Psoas muscle (tissue), 8 donors: ENCODE measurements at places on chromosomes 13 and 19. TPM values are rescaled to one million over a fixed set of nuclear protein-coding genes. Genes with fewer than 3 reads are reported as not detected.

- peak; percentile 64 for DNase-seq
Observed at GRCh38 chr19:7928741-7929701, 3.1 kb upstream of the CTXN1 start.

Gene ZNF709
- polyA plus RNA-seq = 0.91 TPM

- DNase-seq = no peak
Observed at GRCh38 chr19:1974381-1975161, 33.6 kb downstream of the CSNK1G2 start.

GRCh38 chr13:42320375-42320787 is 48.4 kb downstream of the AKAP11 start:
- no peak for DNase-seq

Gene C13orf42
- polyA plus RNA-seq = not detected

GRCh38 chr13:20340759-20341171 is 108.6 kb upstream of the GJB6 start:
- peak; percentile 72 for DNase-seq

Gene UPK1A
- polyA plus RNA-seq = 0.17 TPM

DNA sequence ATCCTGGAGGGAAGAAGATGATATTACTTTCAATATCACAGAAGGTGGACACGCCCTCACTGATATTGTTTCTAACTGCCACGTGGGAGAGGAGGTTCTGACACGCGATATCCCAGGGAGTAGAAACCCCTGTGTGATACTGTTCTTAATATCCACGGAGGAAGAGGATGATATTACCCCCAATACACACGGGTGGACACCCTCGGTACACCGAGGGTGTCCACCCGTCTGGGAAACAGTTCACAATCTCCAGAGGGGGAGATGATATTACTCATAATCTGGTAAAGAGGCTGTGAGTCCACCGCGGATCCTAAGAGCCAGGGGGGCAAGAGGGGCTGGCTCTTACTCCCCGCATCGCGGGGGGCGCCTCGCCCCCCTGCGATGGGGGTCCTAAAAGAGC is 29.7 kb upstream of the RGCC start:
- no peak for DNase-seq

DNA sequence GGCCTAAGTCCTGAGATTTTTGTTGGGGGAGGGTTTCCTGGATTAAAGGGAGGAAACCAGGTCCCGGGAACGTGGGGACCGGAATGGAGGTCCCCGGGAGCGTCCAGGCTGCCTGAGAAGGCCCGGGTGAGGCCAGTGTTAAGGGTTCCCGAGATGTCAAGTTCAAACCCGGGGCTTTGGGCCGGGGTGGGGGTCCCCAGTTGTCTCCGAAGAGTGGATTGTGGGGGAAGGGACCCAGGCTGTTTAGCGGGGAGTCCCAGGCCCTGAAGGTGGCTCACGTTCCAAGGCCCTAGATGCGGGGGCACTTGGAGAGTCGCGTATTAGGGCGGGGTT is 262 bp downstream of the COX7A1 start:
- no peak for DNase-seq

DNA sequence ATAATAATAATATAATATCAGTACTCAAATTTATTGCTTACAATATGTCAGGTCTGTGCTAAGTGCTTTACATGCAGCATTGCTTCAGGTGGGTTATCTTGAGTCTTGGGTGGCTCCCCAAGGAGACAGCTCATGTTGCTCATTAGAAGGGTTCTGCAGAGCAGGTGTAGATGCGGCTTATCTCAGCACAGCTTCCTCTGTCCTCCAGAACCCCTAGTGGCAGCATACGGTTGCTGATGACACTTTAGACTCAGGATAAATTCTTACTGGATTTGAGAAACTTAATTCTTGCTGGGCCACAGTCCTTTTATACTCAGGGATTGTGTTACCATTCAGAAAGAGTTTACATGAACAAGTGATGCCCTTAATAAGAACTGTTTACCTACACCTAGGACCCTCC is 8.9 kb downstream of the COG3 start:
- no peak for DNase-seq

DNA sequence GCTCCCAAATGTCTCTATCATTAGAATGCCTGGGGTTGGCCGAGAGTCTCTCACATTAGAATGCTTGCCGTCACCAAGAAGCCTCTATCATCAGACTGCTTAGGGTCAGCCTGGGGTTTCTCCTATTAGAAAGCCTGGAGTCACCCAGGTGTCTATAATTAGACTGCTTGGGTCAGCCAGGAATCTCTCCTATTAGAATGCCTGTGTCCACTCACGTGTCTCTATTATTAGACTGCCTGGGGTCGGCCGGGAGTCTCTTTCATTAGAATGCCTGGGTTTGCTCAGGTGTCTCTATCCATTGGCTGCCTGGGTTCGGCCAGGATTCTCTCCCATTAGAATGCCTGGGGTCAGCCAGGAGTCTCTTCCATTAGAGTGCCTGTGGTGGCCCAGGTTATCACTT is 1453.1 kb downstream of the UQCRFS1 start:
- no peak for DNase-seq

DNA sequence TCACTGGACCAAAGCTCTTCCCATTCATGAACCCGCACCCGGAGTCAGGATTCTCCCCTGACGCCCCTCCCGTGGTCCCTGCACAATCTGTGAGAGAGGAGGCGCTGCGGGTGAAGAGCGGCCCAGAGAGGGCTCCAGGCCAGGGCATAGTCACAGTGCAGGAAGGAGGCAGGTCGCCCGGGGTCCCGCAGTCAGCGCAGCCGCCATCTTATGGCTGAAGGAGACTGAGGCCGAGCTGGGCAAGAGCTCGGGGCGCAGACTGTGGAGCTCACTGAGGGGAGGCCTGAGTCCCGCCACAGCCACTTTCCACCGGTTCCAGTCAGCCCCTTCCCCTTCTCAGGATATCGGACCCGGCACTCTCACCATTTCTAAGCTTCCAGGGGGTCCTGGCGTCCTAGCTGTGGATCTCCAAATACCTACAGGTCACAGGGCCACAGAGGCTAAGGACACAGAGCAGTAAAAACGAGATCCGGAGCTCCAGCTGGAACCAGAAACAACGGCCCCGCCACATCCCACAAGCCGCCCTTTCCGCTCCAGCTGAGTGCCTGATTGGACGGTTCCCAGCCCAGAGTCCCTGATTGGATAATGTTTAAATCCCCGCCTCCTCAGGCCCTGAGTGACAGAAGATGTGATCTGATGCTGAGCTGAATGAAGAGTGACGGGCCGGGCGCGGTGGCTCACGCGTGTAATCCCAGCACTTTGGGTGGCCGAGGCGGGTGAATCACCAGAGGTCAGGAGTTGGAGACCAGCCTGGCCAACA is at the start of gene ZNF99:
Gene ZNF99 (minus strand): TSS at position 501 of the 760 bp plus-strand sequence. CDS start 135 bp downstream, at position 366.
- peak; percentile 47 for DNase-seq

- no peak for DNase-seq
Observed at GRCh38 chr19:8571006-8571411, 6.2 kb downstream of the MYO1F start.

DNA sequence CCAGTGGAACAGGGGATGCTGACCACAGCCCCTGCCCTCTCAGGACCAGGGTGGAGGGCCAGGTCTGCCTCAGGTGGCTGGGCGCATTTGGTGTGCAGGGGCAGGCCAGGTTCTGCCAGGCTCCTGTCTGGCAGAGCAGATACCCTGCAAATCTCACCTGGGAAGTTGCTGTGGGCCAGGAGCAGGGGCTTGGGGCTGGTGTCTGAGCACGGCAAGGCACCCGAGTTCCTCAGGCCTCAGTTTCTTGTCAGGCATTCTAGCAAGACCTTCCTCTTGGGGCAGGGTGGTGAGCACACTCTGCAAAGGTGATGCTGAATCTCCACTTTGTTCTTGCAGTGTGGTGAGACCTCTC is 1.1 kb downstream of the CRTC1 start:
- no peak for DNase-seq

Gene CSNK1G2
- 34.2 TPM for polyA plus RNA-seq

GRCh38 chr13:105814219-105814901 is 721.1 kb downstream of the EFNB2 start:
- DNase-seq = no peak

Gene HSPBP1
- 65.6 TPM for polyA plus RNA-seq

Gene FGF9
- polyA plus RNA-seq = 0.72 TPM

DNA sequence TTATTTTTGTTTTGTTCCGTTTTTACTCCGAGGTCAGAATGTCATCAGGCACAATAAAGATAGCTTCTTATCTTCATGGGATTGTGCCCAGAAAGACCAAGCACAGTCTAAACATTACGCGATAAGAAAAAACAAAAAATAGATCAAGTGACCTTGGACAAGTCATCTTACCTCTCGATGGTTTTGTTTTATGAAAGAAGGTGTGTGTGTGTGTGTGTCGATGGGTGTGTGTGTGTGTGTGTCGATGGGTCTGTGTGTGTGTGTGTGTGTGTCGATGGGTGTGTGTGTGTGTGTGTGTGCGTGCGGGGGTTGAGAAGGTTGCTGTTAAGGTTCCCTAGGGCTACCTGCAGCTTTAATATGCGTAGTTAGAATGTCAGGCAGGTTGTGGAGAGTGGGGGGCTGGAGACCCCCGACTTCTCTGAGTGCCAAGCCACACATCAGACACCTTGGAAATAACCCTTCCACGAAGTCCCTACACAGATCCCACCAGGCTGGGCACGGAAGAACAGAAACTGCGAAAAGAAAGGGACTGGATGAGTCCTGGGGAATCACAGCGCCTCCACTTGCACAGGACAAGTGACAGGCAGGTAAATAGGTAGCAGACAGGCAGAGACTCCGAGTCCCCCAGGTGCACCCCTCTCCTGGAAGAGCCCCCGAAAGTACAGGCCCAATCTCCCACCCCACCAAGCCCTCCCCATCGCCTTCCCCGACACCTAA is 458 bp upstream of the ATP8A2 start:
- no peak for DNase-seq

Gene PNMA8C
- polyA plus RNA-seq = not detected

Gene ZNF850
- 0.29 TPM for polyA plus RNA-seq

- no peak for DNase-seq
Observed at GRCh38 chr13:26964278-26965250, 204.0 kb upstream of the GPR12 start.

DNA sequence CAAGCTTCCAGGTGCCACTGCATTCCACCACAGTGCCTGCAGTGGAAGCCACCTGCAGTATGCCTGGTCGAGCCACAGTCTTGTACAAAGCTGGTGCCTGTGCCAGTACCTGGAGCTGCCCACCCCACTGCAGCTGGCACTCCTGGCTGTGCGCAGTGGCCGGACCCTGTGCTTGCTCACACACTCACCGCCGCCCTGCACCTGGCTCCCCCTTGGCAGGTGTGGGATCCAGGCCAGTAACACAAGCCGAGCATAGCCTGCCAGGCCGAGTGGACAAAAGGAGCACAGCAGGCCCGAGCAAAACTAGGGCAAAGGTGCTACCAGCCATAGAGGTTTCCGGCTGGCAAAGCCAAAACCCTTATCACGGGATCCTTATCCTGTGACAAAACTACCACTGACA is 18.5 kb downstream of the UGGT2 start:
- DNase-seq = no peak

GRCh38 chr13:26255115-26255514 is 1.2 kb downstream of the CDK8 start:
- no peak for DNase-seq

GRCh38 chr19:7598180-7598579 is 2.5 kb downstream of the CAMSAP3 start:
- DNase-seq = no peak

DNA sequence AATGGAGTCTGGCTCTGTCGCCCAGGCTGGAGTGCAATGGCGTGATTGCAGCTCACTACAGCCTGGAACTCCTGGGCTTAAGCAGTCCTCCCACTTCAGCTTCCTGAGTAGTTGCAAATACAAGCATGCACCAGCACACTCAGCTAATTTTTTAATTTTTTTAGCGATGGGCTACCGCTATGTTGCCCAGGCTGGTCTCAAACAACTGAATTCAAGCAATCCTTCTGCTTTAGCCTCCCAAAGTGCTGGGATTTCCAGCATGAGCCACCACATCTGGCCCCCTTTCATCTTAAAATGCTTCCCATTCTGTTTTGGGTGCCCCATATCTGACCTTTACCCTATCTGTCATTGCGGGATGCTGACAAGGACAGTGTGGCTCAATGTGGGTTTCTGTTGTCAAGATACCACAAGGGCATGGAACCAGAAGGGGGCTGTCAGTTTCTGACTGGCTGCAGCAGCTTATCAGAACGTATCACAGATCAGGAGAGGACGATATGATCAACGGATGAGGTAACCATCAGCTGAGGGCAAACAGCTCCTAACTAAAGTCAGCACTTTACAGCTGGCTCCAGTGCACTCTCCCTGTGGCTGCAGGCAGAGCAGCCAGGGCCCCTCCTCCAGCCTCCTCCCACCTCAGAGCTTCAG is 32.4 kb downstream of the GPR42 start:
- no peak for DNase-seq

- no peak for DNase-seq
Observed at GRCh38 chr19:32350471-32350865, 5.1 kb downstream of the ZNF507 start.

DNA sequence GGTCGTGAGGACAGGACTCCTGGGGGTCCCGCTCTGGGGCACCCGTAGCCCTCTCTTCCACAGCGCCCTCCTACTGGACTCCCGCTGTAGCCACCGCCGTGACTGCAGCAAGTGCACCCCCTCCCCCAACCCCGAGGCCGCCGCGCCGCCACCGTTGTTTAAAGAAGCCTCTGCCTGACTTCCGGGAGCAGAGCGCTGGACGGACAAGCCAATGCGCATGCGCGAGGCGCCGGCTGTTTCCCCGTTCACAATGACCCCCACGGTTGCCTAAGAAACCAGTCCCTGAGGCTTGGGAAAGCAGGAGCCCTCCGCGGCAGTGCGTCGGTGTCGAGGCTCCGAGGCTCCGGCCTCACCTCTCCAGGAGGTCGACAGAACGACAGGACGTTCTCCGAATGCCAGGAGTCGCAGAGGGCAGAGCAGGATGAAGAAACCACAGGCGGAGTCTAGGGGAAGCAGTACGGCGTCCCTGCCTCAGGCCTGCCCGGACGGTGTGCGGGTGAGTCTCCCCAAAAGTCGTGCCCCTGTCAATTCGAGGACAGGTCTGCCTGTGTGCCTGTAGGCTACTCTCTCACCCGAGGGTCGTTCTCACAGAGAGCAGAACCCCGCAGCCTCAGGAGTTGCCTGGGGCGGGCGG is 70.5 kb upstream of the ZNF420 start:
- peak; percentile 62 for DNase-seq

Gene C5AR1
- 2.3 TPM for polyA plus RNA-seq

DNA sequence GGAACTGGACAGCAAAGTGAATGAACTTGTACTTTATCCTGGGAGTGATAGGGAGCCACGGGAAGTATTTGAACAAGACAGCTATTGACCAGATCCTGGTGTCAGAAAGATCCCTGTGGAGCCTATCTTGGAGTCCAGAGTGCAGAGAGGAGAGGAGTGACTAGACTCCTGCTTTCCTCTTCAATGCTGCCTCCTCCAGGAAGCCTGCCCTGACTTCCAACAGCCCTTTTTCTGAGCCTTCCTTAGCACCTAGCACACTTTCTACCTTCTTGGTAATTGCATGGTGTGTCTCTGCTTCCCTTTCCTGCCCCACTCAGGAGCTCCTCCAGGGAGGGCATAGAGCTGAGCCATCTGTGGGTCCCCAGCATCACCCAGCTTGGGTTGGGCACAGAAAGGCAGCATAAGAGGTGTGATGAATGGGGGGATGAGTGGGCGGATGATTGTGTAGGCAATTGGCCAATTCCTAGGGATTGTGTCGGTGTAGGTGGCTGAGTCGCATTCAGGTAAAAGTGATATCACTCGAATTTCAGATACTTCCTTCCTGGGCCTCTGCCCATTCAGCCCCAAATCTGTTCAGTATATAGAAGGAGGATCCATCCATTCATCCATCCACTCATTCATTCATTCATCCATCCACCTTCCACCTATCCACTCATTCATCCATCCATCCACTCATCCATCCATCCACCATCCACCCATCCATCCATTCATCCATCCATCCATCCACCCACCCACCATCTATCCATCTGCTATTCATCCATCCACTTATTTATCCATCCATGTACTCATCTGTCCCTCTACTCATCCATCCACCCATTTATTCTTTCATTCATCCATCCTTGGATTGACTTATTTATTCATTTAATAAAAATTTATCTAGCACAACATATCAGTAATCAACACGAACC is 26.9 kb downstream of the CYP4F22 start:
- DNase-seq = no peak

Gene ZNF558
- 9.4 TPM for polyA plus RNA-seq
